ENCODE measurements at places on chromosomes 13 and 19. TPM values are rescaled to one million over a fixed set of nuclear protein-coding genes. Genes with fewer than 3 reads are reported as not detected.
A peak's percentile ranks its signal among the peaks of the same experiment; 100 is the strongest.

SH3GL1 gene
- total RNA-seq, result 22.0 TPM

DNA sequence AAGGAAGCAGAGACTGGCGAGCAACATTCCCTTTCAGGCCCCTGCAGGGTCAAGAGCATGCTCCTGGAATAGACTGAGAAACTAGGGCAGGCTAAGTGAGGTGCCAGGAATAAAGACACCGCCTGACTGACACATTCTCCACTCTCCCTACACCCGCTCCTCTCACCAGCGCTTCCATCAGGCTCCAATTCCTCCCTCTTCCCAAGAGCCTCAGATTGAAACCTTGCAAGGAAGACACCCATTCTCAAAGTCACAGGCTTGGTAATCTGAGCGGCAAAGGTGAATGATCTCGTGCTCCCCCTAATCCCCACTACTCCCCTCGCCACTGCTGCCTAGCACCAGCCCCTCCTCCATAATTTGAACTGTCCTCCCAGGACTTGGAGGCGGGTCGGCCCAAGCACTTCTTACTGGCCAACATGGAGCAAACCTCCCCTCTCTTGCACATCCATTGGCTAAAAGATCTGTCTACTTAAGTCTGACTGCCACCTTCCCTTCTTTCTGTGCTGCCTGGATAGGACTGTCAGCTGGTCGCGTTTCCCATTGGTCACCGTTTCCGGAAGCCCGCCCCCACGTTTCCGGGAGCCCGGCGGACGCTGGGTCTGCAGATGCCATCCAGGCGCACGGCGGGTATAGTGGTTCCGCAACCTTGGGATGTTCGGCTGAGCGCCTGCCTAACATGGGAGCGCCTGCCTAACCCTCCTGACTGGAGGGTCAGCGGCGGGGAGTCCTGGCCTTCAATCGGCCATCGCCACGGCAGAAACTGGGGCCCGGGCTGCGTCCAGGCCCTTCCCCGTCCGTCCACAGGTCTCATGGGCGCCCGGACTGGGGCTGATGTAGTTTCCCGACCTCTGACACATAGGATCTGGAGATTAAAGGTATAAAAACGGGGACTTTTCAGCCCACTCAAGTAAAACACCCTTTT, 33.6 kb downstream of the ZNF383 start:
- DNase-seq, result peak; percentile 91

DNA sequence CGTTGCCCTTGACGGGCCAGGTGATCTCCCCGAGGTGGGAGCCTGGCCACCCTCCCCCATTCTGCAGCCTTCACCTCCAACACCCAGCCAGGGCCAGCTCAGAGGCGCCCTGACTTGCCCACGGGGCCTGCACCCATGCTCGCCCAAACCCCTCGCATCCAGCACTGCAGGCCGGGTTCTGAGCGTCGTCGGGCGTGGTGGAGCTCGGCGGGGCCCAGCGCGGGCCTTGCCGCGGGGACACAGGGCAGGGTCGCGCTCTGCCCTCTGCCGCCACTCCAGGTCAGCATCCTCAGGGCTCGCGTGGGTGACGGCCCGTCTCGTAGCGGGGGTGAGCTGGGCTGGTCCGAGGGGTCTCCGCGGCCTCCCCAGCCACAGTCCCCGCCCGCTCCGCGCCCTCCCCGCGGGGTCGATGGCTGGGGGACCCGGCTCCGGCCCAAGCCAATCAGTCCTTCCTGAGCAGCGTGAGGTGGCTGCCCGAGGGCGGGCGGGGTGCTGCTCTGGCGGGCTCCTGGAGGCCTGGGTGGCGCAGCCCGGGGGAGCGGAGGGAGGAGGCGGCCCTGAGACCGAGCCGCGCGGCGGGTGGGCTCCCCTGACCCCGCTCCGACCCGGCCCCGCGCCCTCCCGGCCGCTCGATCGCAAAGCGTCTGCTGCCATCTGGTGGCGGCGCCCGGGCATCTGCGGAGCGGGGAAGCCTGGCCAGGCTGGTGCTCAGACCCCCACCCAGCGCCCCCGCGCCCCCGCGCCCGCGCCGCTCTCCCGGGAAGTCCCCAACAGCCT, 61.4 kb downstream of the CCNE1 start:
- DNase-seq, result peak; percentile 76

GRCh38 chr19:52221031-52221430, 31.2 kb downstream of the PPP2R1A start:
- no peak for DNase-seq

- DNase-seq, result no peak
Measured at GRCh38 chr13:34276764-34277163, 458.8 kb downstream of the RFC3 start.
